ENCODE measurements at places on chromosomes 5 and 9. TPM values are rescaled to one million over a fixed set of nuclear protein-coding genes. Genes with fewer than 3 reads are reported as not detected.

Gene CDH10
- total RNA-seq = not detected

DNA sequence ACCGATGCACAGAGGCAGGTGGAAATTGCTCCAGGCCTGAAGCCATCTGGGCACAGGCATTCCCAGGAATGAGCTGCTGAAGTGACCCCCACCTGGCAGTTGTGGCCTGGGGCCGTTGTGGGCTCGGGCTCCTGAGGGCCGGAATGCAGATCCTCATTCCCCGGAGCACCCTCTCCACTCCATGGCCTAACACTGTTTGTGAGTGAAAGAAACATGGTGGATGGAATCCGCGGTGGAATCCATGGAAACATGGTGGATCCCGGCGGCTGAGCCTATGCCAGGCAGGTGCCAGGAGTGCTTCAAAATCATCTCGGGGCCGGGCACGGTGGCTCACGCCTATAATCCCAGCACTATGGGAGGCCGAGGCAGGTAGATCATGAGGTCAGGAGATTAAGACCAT lies 3.6 kb upstream of the SARDH start:
- DNase-seq = no peak

- no peak for DNase-seq
Measured at GRCh38 chr5:108481355-108481931, 99.5 kb upstream of the FBXL17 start.

GRCh38 chr5:57216714-57217113 lies 42.9 kb downstream of the GPBP1 start:
- no peak for DNase-seq

Data from activated T-helper 2 cell treated with anti-CD3 and anti-CD28 coated beads, Interferon-gamma antibody, Interleukin-2, Interleukin-4, amounts not matched to agents 10 μg/mL and 5 μg/mL and 100 μg/mL, durations not matched to agents 14 hours and 24 hours and 36 hours (primary cell).